OCI-LY7 (cell line): ENCODE measurements at places on chromosomes 13 and 19. TPM values are rescaled to one million over a fixed set of nuclear protein-coding genes. Genes with fewer than 3 reads are reported as not detected.

- DNase-seq: no peak
These were observed 313.3 kb downstream of the HS6ST3 start for GRCh38 chr13:96403241-96403640.

GRCh38 chr19:6204866-6205723 is 69.6 kb downstream of the ACSBG2 start:
- DNase-seq: no peak

DNA sequence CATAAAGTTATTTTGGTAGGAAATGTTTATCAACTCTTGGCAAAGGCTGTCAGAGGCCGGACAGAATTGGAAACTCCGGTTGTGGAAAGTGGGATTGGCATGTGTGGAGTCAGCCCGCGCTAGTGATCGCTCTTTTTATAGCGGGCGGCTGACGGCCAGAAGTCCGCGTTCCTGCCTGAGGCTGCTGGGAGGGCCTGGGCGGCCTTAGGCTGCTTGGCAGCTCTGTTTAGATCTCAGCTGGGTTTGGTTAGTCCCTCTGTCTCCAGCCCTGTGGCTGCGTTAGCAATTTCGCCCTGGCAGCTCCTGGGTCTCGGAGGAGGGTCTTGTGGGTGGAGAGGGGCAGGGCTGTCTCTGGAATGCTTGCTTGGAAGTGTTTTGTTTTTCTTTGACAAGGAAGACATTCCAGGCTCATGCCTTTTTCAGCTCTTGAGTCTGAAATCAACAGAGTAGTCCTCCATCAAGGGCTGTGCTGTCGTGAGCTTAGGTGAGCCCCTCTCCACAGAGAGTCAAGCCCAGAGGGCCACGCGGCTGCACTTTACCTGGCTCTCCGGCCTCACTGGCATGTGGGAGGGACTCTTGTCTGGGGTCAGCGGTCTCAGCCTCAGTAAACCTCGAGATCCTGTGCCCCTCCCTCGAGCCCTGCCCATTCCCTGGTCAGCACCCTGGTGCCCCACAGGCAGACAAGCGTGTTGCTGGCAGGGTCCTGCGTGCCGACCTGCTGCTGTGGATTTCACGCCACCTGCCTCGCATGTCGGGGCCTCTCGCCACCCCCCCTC is 22.5 kb downstream of the DOT1L start:
- DNase-seq: no peak

- no peak for DNase-seq
These were observed 203.3 kb upstream of the IRS2 start for GRCh38 chr13:109989686-109990085.

DNA sequence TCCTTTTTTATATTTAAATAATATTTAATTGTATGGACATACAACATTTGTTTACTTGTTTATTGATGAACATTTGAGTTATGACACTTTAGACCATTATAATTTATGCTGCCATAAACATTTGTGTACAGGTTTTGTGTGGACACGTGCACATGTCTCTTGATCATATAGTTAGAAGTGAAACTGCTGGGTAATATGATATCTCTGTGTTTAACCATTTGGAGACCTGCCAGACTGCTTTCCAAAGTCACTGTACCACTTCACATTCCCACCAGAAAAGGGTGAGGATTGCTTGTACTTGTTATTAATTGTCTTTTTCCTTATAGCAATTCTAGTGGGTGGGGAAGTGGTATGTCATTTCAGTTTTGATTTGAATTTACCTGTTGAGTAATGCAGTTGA is 145.6 kb upstream of the KLHL1 start:
- DNase-seq: no peak

DNA sequence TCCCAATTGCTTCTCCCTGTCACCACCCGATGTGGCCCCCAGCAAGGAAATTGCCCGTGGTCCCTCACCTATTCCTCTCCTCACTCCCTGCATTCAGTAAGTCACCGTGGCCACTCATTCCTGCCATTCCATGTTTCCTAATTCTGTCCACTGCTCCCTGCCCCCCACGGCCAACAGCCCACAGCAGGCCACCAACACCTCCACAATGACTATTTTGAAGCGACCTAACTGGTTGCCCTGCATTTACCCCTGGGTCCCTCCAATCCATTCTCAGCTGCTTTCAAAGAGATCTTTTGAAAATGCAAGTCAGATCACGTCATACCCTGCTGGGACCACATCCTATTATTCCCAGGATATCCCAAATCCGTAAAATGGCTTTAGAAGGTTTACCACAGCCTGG is 210.4 kb downstream of the DCLK1 start:
- DNase-seq: no peak

The ZNF709 gene
- total RNA-seq: 4.6 TPM in 2 replicates
